ENCODE measurements at places on chromosomes 1 and 21.

- no peak for DNase-seq
Measured at GRCh38 chr1:183588827-183589226, 1.4 kb downstream of the NCF2 start.

DNA sequence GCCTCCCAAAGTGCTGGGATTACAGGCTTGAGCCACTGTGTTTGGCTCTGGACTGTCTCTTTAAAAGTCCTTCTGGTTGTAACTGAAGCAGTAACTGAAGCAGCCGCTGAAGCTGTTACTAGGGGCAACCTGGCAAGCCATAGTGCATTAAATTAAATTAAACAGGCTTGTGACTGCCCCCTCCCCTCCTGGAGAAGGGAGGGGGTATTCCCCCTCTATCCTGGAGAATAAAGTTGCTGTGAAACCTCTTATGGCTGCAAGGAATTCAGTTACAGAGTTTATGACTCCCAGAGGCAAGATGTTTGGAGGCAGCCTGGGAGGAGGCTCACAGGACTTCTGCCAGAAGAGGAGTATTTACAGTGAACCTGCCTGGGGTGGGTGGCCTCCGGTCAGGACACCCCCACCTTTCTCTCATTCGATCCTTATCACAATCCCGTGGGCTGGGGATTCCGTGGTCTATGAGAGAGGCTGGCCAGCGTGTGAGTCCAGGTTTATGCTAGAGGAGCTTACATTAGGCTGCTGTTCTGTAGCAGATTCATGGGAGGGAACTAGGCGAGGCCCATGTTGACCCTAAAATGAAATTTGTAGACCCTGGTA lies 8.3 kb downstream of the TTC22 start:
- no peak for DNase-seq

- DNase-seq: no peak
Measured at GRCh38 chr21:37615962-37616361, 249.4 kb downstream of the DYRK1A start.

DNA sequence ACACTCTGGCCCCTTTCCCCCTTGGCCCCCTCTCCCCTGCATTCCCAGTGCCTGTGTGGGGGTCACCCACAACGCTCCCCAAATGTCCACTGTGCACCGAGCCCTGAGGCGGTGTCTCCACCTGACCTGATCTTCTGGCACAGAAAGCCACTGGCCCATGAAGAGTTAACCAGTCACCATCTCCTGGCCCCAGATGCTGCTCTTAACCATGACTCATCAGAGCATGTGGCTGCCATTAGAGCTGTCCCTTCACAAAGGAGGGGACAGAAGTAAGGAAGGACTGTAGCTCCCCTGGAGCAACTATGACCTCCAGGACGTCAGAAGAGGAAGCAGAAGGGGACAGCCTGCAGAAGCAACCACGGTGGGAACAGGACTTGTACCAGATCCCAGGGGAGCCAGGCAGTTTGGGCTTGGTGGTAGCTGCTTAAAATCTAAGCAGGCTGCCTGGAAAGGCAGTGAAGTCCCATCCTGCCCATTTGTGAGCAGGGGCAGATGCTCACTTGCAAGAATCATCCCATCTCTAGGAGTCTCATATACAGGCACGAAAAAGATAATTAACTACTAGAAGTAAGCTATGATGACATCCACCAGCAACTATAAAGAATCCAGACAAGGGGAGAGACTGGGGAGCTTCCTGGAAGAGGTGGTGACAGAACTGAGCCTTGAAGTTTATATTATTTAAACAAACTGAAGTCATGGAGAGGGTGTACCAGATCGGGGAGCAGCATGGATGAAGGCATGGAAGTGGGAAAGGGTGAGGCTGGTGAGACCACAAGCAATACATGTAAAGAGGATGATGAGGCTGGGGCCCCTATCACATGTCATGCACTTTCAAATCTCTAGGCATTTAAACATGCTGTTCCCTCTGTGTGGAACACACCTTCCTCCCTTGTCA lies 1.1 kb upstream of the TTC39A start:
- DNase-seq: no peak

GRCh38 chr1:22043198-22043769 lies 9.2 kb upstream of the CDC42 start:
- DNase-seq: no peak

GRCh38 chr1:50419907-50420677 lies 3.2 kb downstream of the DMRTA2 start:
- no peak for DNase-seq

DNA sequence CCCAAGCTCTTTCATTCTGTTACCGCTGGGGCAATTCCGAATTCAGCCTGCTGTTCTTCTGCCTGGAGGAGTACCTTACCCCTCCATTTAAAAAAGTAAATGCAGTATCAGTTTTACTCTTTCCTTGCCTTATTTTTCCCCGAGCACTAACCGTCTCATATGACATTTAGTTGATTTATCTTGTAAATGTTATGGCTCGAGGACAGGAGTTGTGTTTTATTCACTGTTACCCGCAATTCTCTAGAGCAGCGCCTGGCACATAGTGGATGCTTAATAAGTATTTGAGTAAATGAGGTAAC lies 425 bp upstream of the TADA1 start:
- DNase-seq: no peak
